Caco-2 (cell line): ENCODE measurements at places on chromosomes 2 and 18. TPM values are rescaled to one million over a fixed set of nuclear protein-coding genes. Genes with fewer than 3 reads are reported as not detected.

Gene SCN1A
- total RNA-seq: not detected in 2 replicates

DNA sequence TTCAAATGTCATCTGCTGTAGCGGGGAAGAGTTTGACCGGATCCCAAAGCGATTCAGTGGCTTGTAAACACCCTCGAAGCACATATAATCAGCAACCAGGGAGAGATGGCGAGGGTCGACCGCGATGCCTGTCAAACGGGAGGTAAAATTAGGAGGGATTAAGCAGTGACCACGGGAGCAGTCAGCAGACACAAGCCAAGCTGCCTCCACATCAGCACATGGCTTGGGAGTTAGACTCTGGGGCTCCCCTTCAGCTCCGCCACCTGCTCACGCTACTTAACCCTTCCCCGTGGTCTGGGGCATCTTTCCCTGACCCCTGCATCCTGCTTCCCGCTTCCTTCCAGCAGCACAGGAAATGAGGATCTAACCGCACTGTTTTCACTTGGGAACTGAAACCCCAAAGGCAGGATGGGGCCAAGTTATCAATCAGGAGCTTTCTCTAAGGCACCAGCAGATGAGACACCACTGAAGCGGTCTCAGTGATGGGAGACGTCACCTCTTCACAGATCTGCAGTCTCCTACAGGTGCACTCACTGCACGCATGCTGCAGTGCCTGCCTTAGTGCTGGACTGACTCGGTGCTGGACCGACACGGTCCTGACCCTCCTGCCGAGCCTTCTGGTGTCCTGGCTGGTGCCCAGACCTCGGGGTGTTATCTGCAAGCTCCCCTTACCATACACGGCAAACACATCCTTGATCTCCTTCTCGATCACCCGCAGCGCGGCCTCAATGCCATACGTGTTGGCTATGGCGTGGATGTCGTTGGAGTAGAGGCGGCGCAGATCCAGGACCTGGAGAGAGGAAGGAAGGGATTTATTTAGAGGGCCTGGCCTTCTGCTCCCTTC, 77.5 kb downstream of the POLR1A start:
- no peak overlapping the region for H3K27ac ChIP-seq
- no peak overlapping the region for H3K4me3 ChIP-seq
- DNase-seq: no peak
- no peaks in the 10 kb centered on the region for H3K27me3 ChIP-seq
- H3K36me3 ChIP-seq: peaks cover 5% of the 10 kb centered on the region

- no peaks in the 10 kb centered on the region for H3K4me1 ChIP-seq
- H3K27ac ChIP-seq: no peak overlapping the region
- peak; percentile 2 for DNase-seq
- no peaks in the 10 kb centered on the region for H3K36me3 ChIP-seq
- H3K4me3 ChIP-seq: no peak overlapping the region
Measured at GRCh38 chr18:34121200-34121721, 103.5 kb downstream of the NOL4 start.

Gene CMPK2
- 0.52 and 0.53 TPM in 2 replicates for total RNA-seq

DNA sequence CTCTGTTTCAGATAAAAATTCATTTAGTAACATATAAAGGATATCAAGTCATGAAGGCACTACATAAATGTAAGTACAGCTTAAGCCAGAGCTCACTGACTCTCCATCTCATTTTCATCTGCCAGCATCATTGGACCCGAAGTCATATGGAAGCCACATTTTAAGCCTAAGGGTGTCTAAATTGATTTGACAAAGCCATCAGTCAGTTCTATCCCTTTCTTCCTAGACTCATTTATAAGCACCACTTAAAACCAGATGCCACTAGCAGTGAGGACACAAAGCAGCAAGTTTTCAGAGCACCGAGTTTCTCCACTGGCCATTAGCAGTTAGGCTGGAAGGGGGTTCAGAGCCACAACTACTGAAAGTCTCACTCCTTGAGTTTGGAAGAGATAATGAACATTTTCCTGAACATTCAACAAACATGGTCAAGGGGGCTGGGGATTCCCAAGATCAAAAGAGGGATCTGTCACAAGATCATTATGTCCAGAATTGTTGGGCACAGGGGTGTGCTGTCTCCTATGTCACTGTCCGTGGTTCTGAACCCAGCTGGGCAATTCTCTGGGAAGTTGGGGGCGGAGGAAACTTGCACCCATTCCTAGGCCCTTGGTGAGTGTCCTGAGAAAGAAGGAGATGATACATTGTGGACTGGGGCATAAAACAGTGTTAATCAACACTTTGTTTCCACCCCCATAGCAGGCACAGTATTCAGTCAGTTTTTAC, 158.5 kb upstream of the LMAN1 start:
- H3K36me3 ChIP-seq: no peaks in the 10 kb centered on the region
- H3K27ac ChIP-seq: no peak overlapping the region
- H3K4me3 ChIP-seq: no peak overlapping the region
- peak; percentile 6 for DNase-seq

Gene RNF152
- total RNA-seq: 2.1 and 2.4 TPM in 2 replicates

- peaks cover 3% of the 10 kb centered on the region; the same call in 1 of the 2 replicates for H3K4me1 ChIP-seq
- no peak for DNase-seq
- H3K36me3 ChIP-seq: no peaks in the 10 kb centered on the region
- no peaks in the 10 kb centered on the region for H3K27me3 ChIP-seq
- no peak overlapping the region for H3K4me3 ChIP-seq
Measured at GRCh38 chr18:11339188-11339775, 189.9 kb upstream of the PIEZO2 start.

DNA sequence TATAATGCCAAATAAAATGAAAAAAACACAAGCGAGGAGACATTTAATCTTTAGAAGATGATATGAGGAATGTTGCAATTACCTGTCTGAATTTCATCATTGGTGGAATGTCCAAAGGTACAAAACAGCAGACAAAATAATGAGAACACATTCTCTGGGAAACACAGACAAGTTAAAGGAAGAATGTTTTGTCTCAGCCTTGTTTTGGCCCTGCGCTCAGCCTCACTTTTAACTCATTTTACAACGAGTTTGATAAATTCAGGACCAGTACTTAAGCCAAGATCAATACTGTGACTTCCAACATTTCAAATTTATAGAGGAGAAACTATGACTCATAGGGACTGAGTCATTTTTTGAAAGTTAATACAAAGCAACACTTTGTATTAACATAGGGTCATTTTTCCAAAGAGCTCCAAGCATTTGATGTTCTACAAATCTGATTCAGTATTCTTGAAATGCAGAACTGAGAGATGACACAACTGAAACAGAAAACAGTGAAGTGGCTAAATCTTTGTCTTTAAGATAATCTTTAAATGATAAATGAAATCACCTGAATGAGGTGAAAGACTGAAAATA, 833.2 kb upstream of the CHAC2 start:
- no peak overlapping the region for H3K27ac ChIP-seq
- H3K4me3 ChIP-seq: no peak overlapping the region
- no peaks in the 10 kb centered on the region for H3K27me3 ChIP-seq
- DNase-seq: no peak
- H3K4me1 ChIP-seq: no peaks in the 10 kb centered on the region

- DNase-seq: no peak
- no peaks in the 10 kb centered on the region for H3K4me1 ChIP-seq
- no peaks in the 10 kb centered on the region for H3K27me3 ChIP-seq
- H3K27ac ChIP-seq: no peak overlapping the region
Measured at GRCh38 chr2:235220331-235220730, 268.5 kb downstream of the SH3BP4 start.

Gene SPATA3
- not detected in 2 replicates for total RNA-seq

Gene CRACDL
- total RNA-seq: 0.77 and 1.1 TPM in 2 replicates

- no peaks in the 10 kb centered on the region for H3K36me3 ChIP-seq
- no peak for DNase-seq
- no peak overlapping the region for H3K27ac ChIP-seq
- no peaks in the 10 kb centered on the region for H3K4me1 ChIP-seq
- H3K4me3 ChIP-seq: no peak overlapping the region
- H3K27me3 ChIP-seq: no peaks in the 10 kb centered on the region
Measured at GRCh38 chr18:47975701-47976100, 45.2 kb upstream of the SMAD2 start.

DNA sequence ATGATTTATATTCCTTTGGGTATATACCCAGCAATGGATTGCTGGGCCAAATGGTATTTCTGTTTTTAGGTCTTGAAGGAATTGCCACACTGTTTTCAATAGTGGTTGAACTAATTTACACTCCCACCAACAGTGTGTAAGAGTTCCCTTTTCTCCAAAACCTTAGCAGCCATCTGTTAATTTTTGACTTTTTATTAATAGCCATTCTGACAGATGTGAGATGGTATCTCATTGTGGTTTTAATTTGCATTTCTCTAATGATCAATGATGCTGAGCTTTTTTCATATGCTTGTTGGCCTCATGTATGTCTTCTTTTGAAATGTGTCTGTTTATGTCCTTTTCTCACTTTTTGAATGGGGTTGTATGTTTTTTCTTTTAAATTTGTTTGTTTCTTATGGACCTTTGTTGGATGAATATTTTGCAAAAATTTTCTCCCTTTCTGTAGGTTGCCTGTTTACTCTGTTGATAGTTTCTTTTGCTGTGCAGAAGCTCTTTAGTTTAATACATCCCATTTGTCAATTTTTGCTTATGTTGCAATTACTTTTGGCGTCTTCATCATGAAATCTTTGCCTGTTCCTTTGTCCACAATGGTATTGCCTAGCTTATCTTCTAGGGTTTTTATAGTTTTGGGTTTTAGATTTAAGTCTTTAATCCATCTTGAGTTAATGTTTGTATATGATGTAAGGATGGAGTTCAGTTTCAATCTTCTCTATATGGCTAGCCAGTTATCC, 119.7 kb upstream of the XIRP2 start:
- no peaks in the 10 kb centered on the region for H3K36me3 ChIP-seq
- no peak overlapping the region for H3K27ac ChIP-seq
- H3K27me3 ChIP-seq: no peaks in the 10 kb centered on the region
- no peak overlapping the region for H3K4me3 ChIP-seq
- H3K4me1 ChIP-seq: no peaks in the 10 kb centered on the region
- no peak for DNase-seq

DNA sequence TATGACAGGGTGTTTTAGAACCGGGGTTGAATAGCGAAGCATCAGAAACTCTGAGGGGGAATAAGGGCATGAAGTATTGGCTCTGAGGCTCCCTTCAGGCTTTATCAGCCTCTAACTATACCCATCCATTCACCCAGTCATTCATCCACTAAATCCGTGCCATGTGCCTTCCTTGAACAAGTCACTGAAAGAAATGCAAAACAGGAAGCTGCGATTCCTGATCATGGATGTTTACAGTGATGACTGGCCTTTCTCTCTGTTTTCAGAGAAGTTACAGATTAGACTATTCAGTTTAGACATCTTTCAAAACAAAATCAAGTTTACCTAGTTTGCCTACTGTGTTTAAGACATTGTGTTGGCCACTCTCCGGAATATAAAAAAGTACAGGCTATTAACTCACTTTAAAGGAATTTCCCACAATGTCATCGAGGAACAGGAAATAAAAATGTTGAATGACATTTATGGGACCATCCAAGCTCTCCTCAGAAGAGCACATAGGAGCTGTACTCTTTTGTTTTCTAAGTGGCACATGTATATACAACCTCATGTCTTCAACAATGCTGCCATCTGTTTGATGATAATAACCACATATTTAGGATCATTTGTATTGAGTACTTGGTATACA, 43.8 kb upstream of the SLC14A1 start:
- H3K4me3 ChIP-seq: no peak overlapping the region
- no peaks in the 10 kb centered on the region for H3K4me1 ChIP-seq
- no peak for DNase-seq

Gene LYG1
- total RNA-seq: 0.67 and 0.93 TPM in 2 replicates

Gene TPO
- total RNA-seq: not detected in 2 replicates

GRCh38 chr18:77138270-77138669, 5.7 kb upstream of the MBP start:
- no peaks in the 10 kb centered on the region for H3K4me1 ChIP-seq
- no peaks in the 10 kb centered on the region for H3K27me3 ChIP-seq
- H3K4me3 ChIP-seq: no peak overlapping the region
- DNase-seq: no peak

Gene VPS4B
- total RNA-seq: 35.0 and 35.3 TPM in 2 replicates

Gene VIT
- total RNA-seq: 0.51 and 1.2 TPM in 2 replicates

- H3K36me3 ChIP-seq: no peaks in the 10 kb centered on the region
- no peaks in the 10 kb centered on the region for H3K4me1 ChIP-seq
- no peaks in the 10 kb centered on the region for H3K27me3 ChIP-seq
- no peak for DNase-seq
- no peak overlapping the region for H3K27ac ChIP-seq
Measured at GRCh38 chr2:56687169-56687568, 503.4 kb downstream of the CCDC85A start.

- no peaks in the 10 kb centered on the region for H3K36me3 ChIP-seq
- no peak for DNase-seq
- H3K27me3 ChIP-seq: no peaks in the 10 kb centered on the region
- peaks cover 43% of the 10 kb centered on the region for H3K4me1 ChIP-seq
Measured at GRCh38 chr2:181789827-181790448, 101.6 kb upstream of the ITPRID2 start.

GRCh38 chr18:42514512-42514911, 559.5 kb downstream of the PIK3C3 start:
- no peaks in the 10 kb centered on the region for H3K27me3 ChIP-seq
- H3K4me1 ChIP-seq: peaks cover 10% of the 10 kb centered on the region
- H3K36me3 ChIP-seq: no peaks in the 10 kb centered on the region
- no peak overlapping the region for H3K27ac ChIP-seq

Gene FBXO41
- total RNA-seq: 11.6 and 12.1 TPM in 2 replicates

Gene PJVK
- total RNA-seq: 2.1 and 2.9 TPM in 2 replicates

- H3K36me3 ChIP-seq: no peaks in the 10 kb centered on the region
- no peaks in the 10 kb centered on the region for H3K4me1 ChIP-seq
Measured at GRCh38 chr2:148674063-148675020, 29.8 kb downstream of the EPC2 start.

DNA sequence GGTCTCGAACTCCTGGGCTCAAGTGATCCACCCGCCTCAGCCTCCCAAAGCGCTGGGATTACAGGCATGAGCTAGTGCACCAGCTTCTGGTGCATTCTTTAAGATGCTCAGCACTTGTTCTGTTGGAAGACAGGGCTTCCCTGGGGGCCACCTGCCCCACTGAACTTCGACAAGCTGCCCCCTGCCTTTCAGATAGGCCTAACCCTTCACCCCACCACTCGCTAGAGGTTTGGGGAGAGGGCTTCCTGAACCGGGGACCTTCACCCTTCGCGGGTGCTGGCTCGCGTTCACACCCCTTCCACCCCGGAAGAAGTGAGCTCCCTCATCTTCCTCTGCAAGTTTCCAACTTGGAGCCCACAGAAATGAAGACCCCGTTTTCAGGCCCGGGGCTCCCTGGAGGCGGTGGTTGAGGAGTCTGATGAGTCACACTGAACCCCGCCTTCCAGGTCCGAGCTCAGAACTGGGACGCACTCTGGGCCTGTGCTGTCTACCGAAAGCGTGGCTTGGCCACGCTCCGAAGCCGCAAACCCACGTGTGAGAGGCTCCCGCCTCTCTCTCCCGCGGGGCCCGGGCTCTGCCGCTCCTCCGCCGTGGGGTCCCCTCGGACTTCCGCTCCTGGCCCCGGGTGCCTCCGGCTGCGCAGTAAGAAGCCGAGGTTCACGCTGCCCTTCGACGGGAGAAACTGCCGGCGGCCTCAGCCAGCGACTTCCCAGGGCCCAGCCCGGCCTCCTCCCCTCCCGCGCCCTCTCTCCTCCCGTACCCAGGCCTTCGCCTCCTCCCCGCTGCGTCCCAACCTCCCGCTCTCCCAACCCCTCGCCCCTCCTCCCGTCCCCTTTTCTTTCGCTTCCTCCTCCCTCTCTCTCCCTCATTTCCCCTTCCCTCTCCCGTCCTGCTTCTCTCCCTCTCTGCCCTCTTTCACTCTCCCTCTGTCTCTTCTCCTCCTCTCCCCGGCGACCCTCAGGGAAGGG, 47.5 kb upstream of the SP3 start:
- no peak for DNase-seq
- peak overlapping the region; percentile 27 for H3K27ac ChIP-seq
- no peak overlapping the region for H3K4me3 ChIP-seq
- peaks cover 45% of the 10 kb centered on the region for H3K4me1 ChIP-seq
